Activated CD8-positive, alpha-beta memory T cell treated with anti-CD3 and anti-CD28 coated beads, Interleukin-2, amount 50 U/mL, for 48 hours (primary cell): ENCODE measurements at places on chromosomes 2 and 18.

DNA sequence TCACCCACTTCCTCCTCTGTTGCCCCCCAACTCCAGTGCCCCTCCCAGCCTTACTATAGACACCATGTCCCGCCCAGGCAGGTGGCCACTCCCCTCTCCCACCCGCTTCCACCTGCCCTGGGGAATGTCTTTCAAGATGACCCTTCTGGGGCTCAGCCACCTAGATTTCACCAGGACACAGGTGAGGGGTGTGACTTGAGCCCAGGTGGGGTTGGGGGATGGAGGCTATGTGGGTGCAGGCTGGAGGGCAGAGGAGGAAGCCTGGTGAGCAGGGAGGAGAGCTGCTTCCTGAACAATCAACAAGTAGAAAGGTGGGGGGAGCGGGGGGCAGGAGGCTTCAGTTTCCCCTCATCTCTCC is 8.7 kb downstream of the ADRA2B start:
- no peak for DNase-seq

GRCh38 chr2:47422016-47422415 is 19.1 kb downstream of the MSH2 start:
- DNase-seq: no peak

DNA sequence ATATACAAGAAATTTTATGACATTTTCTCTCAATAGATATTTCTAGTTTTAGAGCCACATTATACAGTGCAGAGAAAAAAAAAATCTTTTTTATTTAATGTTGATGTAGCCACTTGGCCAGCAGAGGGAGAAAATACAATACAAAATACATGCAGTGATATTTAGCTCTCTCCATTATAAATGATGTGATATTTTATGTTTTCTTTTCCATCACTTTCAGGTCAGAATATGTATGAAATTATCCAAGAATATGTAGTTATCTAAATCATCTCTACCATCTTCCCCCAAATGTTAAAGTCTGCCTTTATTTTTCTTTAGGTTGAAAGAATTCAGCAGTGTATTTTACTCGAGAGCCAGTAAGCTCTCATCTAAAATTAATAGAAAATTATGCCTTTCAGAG is 533.6 kb upstream of the FSHR start:
- DNase-seq: no peak

- DNase-seq: no peak
Observed at GRCh38 chr2:129004485-129004884, 685.8 kb upstream of the HS6ST1 start.

DNA sequence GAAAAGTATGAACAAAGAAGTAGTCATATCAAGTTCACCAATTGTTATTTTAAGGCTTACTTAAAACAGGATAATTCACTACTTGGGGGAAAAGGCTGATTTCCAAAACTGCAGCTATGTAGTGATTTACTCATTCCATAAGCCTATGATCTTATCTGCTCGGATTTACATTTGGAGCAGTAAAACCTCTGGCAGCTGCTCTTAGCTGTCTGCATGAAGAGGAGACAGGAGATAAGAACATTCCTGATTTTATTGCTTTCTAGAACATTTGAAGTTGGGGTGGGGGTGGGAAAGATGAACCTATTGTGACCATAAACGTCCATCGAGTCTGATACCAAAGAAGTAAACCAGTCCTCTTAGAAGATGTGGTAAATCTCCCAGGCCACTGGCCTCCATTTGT is 120.9 kb downstream of the MMADHC start:
- DNase-seq: no peak

DNA sequence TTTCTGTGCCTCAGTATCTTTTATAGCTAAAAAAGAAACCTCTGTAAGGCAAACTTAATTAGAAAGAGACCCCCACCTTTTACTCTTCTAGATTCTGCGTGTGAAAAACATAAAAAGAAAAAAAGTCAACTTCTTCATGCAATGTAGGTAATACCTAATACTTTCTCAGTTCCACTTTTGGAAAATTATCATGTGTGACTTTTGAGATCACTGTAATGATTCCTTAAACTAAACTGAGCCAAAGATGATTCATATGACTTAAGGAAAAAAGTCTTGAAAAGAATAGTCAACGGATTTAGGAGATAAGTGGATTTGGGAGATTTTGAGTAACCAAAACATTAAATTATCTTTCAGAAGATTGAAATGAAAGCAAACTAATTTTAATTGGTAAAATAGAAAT is 48.9 kb downstream of the PLEKHA3 start:
- DNase-seq: no peak

DNA sequence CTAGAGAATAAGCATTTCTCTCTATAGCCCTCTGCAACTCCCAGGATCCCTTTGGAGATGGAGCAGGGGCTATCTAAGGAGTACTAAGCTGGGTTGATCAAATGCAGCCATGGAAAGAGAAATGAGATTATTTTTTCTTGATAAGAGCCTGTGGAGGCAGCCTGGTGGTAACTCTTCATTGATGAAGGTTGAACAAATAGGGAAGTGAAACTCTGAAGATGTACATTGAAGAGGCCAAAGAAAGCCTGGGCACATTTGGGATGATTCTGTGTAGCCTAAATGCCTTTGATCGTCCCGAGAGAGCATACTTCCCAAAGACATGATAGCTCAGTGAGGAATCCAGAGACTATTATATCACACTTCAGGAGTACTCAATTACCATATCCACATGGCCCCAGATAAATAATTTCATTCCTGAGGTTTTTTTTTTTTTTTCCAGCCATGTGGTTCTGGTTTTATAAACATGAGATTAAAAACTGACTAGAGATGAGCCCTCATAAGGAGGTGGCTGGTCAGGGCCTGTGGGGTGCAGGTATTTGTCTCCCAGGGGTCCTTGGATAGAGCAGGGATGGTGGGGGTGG is 192.5 kb downstream of the TPGS2 start:
- DNase-seq: no peak

- no peak for DNase-seq
Observed at GRCh38 chr2:37868866-37869265, 56.2 kb upstream of the RMDN2 start.

DNA sequence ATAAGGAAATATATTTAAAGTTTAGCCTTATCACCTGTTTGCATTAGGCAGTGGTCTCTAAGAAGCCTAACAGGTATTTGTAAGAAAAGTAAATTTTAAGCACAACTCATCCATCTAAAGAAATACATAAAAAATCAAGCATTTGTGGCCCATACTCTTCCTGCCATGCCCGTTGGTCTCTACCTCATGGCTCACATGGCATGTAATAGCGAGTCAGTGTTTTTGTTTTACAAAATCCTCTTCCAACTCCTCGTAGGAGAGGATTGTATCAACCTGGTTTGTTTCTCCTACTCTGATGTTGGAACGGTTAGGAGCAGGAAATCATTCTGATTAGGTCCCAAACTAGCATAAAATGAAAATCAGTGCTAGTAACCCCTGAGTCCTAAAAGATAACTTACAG is 91.8 kb downstream of the FMNL2 start:
- no peak for DNase-seq

- no peak for DNase-seq
Observed at GRCh38 chr2:67502346-67503065, 105.4 kb downstream of the ETAA1 start.

DNA sequence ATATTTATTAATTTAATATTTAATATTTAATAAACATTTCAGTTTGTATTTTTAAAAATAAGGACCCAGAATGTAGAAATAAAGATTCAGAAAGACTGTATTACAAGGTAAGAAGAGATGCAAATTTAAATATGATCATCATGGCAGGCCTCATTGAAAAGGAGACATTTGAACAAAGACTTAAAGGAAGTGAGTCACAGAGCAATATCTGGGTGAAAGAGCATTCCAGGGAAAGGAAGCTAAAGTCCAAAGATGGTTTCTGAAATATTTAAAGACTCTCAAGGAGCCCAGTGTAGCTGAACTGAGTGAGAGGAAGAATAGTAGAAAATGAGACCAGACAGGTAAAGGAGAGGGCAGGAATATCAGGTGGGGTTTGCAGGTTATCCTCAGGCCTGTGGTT is 5.9 kb downstream of the SCYGR4 start:
- no peak for DNase-seq

- no peak for DNase-seq
Observed at GRCh38 chr2:28399289-28399688, 6.6 kb downstream of the FOSL2 start.

DNA sequence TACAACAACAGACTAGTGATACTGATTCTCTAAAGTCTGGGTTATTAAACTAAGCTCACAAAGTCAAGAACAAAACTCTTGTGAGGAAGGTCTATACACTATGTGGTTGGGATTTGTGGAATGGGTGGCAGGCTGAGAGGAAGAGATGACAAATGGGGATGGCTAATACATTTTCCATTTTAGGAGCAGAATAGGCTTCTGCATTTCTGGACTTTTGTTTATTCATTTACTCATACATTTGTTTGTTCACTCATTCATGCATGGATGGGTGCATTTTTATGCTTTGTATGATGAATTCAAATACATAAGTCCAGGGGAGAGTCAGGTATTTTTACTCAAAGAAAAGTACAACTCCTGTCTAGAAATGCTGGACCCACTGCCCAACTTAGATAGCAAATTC is 637.4 kb upstream of the CDH2 start:
- no peak for DNase-seq

- DNase-seq: no peak
Observed at GRCh38 chr2:105375001-105375561, 23.8 kb downstream of the FHL2 start.

DNA sequence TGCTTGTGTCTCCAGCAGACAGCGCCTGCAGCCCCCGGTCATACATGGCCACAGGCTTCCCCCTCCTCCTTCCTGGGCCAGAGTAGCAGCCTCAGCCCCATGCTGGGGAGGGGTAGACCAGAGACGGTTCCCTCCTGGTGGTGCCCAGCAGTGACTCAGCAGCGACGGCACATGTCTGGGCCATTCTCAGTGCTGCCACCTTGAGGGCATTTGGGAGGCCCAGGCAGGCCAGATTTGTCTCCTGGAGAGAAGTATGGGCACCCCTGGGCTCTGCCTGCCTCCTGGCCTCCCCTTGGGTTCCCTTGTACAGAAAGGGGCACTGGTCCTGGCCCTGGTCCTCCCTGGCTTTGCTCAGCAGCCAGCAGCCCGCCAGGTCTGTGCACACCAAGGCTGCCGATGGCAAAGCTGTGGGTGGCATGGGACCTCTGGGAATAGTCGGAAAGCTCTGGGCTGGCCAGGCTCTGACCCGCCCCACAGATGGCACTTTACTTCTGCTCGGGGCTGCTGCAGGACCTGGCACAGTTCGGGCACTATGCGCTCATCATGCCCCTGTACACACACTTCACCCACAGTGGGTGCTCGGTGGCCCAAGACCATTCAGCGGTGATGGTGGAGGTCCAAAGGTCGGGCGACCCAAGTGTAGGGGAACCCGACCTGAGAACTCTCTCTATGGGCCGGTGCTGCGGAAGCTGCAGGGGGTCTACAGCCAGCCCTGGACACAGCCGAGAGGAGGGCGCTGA is 11.4 kb upstream of the ALPI start:
- peak; percentile 88 for DNase-seq

DNA sequence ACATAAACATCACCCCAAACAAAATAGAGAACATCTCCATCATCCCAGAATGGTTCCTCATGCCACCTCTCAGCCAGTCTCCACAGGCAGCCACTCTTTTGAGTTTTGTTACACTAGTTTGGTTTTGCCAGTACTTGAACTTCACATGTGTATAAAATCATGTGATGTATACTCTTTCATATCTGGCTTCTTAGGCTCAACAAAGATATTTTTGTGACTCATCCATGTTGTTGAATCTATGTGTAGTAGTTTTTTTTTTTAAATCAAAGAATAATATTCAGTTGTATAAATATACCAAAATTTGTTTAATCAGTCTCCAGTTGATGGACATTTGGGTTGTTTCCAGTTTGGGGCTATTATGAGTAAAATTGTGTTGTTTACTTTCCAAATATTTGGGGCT is 75.9 kb downstream of the PMS1 start:
- DNase-seq: no peak

DNA sequence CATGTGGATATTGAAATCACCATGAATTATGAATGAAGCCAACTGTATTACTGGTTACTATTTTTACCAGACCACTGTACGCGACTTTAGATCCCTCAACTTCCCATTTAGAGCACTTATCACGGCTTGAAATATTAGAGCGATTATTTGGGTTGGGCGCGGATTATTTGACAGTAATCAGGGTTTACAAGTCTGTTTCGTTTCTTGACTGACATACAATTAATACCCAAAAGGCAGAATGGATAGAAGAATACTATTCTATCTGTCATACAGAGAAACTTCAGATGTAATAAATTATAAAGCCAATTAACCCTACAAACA is 496 bp upstream of the NAPG start:
- no peak for DNase-seq

DNA sequence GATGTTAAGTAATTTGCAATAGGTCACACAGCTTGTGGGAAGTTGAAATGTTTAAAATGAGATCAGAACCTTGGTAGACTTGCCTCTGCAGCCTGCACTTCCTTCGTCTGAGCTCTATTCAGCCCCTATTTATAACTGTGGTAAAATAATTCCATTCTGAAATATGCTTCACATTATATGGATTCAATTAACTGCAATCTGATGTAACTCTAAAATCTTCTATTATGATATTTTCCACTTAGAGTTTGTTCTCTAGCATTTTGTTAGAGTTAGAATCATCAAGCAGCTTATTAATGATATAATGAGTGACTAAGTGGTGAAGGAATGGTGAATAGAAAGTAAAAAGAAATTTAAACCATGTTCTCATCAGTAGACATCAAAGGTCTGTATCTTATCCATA is 139.6 kb upstream of the ARHGAP28 start:
- no peak for DNase-seq

DNA sequence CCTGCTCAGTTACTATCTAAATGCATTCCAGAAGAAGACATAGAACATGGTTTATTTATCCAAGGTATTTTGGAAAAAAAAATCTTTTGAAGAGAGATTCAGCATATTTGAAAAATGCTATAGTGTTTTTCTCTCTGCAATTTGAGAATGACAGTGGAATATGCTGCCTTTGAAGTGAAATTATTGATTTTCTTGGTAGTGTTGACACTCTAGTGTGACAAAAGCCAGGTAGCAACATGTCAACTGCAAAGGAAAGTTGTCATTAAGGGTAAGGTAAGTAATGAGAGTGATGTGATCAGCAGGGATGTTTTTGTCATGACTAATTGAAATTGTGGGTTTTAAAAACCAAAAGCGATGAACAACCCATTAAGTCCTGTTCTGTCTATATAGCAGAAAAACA is 1387.1 kb upstream of the TMEFF2 start:
- DNase-seq: no peak

GRCh38 chr2:42651057-42651456 is 82.6 kb downstream of the MTA3 start:
- DNase-seq: no peak

DNA sequence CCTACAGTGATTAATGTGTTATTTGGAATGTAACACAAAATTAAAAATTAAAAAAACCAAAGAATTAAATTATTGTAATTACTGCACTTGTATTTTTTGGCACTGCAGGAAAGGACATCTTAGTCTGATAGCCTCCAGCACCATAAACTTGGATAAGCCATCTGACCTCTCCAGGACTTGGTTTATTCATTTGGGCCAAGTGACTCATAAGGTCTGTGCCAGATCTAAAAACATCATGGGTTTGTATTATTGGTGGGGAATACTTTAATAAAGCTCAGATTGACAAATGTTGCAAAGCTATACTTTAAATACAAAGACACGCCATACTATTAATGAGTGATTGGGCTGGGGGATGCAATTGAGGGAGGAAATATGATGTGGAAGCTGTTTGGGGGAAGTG is 225.2 kb downstream of the ZNF521 start:
- DNase-seq: no peak
